ENCODE measurements at places on chromosomes 6 and 20. TPM values are rescaled to one million over a fixed set of nuclear protein-coding genes. Genes with fewer than 3 reads are reported as not detected.

GRCh38 chr6:16504609-16505008 lies 256.7 kb downstream of the ATXN1 start:
- DNase-seq = no peak

DNA sequence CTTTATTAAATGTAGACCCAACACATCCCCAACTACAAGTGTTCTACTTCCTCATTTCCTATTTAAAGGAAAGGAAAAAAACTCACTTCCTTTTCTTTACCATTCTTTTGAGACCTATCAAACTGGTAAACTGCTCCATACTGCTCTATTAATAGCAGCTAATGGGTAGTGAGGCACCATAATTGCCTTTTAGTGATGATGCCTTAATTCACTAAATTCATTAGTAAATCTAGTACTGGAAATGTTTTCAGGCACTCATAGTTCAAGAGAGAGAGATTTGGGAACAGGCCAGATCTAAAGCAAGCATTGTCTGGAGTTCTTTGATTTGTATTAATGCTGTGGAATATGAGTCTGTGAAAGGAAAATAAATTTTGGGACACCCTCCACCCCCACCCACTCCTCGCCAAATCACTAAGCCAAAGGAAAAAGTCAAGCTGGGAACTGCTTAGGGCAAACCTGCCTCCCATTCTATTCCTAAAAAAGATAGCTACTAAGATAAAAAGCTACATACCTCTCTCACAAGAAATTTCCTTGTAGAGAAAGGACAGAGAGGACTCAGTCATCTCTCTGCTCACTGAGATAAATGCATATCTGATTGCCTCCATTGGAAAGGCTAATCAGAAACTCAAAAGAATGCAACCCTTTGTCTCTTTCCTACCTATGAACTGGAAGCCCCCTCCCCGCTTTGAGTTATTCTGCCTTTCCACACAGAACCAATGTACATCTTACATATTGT lies 13.6 kb upstream of the IBTK start:
- DNase-seq = no peak

GRCh38 chr20:25016471-25016870 lies 23.9 kb upstream of the APMAP start:
- no peak for DNase-seq

DNA sequence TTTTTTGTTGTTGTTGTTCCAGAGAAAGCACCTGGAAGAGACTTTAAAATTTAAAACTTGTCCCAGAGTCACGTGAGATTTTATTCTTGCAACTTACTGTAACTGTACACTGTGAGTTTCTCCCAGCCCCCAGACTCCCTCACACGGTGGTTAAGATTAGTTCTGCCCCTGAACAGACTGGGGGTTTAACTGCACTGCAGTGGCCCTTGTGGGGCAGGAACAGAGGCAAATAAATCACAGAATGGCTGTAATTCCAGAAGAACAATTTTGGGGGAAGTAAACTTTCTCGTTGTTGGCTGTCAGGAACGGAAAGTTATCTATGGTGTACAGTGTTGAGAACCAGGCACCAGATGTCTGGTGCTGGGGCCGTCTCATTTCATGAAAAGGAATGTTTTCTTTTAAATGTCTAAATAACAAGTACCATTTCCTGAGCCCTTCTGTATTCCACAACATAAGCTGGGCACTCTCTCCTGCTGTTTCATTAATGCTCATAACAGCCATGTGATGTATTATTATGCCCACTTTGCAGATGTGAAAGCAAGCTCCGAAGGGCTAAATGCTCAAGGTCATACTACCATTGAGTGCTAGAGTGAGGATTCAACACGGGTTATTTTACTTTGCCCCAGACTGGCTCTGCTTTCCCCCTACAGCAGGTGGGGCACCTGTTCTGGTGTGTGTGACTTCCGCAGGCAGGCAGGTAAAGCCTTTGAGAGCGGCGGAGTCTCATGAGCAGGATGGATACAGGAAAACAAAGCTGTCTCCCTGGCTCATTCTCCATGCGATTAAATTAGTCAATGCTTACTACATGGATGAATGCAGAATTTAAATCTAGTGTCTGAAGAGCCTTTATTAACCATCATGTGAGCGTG lies 30.5 kb downstream of the CNKSR3 start:
- no peak for DNase-seq

DNA sequence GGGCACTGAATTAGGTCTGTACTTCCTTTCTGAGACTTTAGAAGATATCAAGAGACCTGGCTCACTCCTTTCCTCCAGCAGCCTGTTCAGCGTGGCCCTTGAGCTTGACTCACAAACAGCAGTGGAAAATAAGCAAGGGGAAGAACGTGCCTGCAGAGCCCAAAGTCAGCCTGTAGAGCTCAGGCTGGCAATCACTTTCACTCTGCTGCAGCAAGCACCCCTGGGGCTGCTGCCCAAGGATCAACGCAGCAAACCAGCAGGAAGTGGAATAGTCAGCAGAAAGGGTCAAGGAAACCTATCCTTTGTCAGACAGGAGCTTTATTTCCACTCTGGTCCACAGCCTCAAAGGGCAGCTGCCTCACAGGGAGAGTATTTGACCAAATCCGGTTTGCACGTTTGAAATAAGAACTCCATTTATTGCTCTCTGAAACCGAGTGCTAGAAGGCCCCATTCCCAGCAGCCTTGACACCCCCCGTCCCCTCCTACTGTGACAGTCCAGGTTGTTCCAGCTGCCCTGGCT lies 77.4 kb downstream of the PRDM1 start:
- DNase-seq = peak; percentile 17

DNA sequence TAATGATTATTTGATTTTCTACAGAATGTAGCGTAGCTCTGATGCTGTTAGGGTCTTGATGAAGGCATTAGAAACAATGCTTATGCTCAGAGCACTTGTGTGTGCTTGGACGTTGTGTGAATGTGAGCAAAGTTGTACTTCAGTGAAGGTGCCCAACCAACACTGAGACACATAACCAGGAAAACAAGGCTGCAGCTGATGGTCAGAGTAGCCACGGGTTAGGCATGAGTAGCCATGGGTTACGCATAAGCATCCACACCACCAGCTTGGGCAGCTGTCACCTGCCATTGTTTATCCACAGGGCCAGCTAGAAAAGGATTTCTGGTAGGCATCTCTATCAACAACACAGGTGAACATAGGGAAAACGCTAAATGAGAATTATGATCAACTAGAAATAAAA lies 326.6 kb downstream of the NRN1 start:
- DNase-seq = no peak

DNA sequence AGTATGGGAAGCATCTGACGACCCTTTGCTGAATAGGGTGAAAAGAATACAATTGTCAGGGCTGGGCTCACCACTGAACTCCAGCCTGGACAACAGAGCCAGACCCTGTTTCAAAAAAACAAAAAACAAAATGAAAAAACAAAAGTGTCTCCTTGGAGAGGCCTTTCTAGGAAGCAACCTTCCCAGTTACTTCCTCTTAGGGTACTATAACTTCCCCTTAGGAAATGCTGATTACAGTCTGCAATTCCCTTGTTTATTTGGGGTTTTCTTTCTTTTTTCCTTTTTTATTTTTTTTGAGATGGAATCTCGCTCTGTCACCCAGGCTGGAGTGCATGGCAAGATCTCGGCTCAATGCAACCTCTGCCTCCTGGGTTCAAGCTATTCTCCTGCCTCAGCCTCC lies 20.5 kb upstream of the TTPAL start:
- DNase-seq = no peak

- DNase-seq = no peak
Measured at GRCh38 chr6:55568808-55569439, 10.1 kb downstream of the HMGCLL1 start.

- no peak for DNase-seq
Measured at GRCh38 chr6:111990214-111990613, 63.7 kb upstream of the CCN6 start.

DNA sequence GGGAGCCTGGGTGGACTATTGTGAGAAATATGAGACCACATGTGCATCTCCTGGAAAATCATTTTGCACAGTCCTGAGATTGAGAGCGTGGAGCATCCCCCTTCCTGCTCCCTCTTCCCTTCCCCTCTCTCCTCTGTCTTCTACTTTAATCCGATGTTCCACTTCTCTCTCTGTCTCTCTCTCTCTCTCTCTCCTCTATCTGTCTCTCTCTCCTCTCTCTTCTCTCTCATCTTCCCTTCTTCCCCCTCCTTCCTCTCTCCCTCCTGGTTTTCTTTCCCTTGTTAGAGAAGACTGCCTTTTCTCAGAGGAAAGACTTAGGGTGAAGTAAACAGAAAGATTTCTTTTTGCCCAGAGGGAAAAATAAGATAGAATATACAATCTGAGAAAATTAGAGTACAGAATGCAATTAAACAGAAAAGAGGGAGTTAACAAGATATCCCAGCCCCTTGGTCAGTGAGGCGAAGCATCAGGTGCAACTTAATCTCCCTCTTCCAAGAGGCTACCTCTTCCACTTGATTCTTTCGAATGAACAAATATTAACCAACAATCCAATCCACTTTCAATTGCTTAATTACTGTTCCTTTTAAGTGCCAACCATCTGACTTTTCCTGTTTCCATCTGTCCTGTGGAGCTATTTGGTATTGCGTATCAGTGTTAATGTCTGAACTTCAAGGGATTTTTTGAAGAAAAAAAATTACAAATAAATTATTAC lies 14.6 kb downstream of the KHDC1 start:
- no peak for DNase-seq

GRCh38 chr6:162750776-162751175 lies 23.0 kb downstream of the PACRG start:
- DNase-seq = peak; percentile 28

GRCh38 chr6:44540881-44541280 lies 153.4 kb downstream of the CDC5L start:
- no peak for DNase-seq

GRCh38 chr20:59996108-59996507 lies 37.9 kb downstream of the CDH26 start:
- DNase-seq = no peak

DNA sequence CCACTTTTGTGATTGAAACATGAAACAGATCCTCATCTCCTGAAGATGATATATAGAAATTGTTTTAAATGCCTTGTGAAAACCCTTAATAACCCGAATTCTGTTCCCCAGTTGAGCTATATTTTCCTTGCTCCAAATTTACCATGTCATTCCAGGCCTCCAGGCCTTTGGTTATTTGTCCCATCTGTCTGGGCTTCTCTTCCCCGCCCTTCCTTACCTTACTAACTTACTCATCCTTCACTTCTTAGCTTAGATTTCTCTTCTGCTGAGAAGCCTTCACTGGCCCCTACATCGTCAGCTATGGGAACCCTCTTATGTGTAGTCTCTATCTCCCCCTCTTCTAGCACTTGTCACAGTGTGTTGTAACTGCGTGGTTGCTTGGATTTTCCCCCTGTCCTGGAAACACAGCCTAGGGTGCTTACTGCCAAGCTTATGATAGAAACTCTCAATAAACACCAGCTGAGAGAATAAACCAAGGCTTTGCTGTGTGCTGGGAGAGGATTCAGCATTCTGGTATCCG lies 68.6 kb downstream of the SGK1 start:
- DNase-seq = no peak

GRCh38 chr6:61622601-61623000 lies 663.4 kb downstream of the KHDRBS2 start:
- no peak for DNase-seq

DNA sequence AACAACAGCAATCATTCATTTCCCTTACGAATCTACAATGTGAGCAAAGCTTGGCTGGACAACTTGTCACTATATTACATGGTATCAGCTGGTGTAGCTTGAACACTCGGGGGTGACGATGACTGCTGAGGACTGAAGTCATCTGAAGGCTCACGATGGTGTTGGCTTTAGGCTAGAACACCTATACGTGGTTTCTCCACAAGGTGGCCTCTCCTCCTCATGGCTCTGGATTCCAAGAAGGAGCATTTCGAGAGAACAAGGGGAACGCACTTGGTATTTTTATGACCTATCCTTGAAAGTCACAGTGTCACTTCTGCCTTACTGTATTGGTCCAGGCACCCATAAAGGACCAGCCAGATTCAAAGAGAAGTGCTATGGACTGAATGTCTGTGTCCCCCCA lies 37.5 kb upstream of the ADGRF1 start:
- DNase-seq = no peak

DNA sequence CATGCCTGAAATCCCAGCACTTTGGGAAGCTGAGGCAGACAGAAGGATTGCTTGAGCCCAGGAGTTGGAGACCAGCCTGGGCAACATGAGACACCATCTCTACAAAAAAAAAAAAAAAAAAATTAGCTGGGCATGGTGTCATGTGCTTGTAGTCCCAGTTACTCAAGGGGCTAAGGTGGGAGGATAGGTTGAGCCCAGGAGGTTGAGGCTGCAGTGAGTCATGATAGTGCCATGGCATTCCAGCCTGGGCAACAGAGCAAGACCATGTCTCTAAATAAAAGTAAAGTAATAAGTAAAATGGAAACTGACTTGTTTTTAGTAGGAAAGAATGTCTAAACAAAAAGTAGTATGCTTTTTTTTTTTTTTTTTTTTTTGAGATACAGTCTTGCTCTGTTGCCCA lies 240.7 kb downstream of the ARID1B start:
- DNase-seq = peak; percentile 48

- DNase-seq = no peak
Measured at GRCh38 chr20:13101706-13102105, 92.9 kb downstream of the SPTLC3 start.

GRCh38 chr6:108179741-108180140 lies 13.9 kb downstream of the NR2E1 start:
- DNase-seq = no peak

DNA sequence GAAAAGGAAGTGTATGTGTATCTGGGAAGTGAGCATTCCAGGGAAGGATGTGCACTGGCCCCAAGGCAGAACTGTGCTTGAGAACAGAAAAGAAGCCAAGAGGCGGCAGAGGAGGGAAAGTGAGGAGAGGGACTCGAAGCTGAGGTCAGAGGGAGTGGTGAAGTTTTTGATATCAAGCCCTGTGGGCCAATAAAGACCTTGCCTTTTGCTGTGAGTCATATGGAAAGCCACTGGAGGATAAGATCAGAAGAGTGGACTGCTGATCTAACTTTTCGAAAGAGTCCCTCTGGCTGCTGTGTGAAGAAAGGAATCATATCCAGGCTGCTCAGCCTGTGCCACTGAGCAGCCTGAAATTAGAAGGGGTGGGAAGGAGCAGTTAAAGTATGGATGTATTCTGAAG lies 99.4 kb downstream of the EYA4 start:
- no peak for DNase-seq

GRCh38 chr6:91080871-91081270 lies 494.0 kb upstream of the MAP3K7 start:
- DNase-seq = no peak

- DNase-seq = no peak
Measured at GRCh38 chr20:3898639-3899038, 9.5 kb downstream of the PANK2 start.

Gene WFDC10B
- not detected for total RNA-seq

Gene ADGRF5
- not detected for total RNA-seq

Gene CST5
- not detected for total RNA-seq

Gene MYLK2
- 0.32 TPM for total RNA-seq

Gene SAMD3
- not detected for total RNA-seq

Gene CNKSR3
- 4.8 TPM for total RNA-seq
